NCI-H1694 (cell line): ENCODE measurements at places on chromosomes 4 and X.
A peak's percentile ranks its signal among the peaks of the same experiment; 100 is the strongest.

GRCh38 chr4:7516096-7516772 lies 81.5 kb upstream of the PSAPL1 start:
- DNase-seq: no peak

DNA sequence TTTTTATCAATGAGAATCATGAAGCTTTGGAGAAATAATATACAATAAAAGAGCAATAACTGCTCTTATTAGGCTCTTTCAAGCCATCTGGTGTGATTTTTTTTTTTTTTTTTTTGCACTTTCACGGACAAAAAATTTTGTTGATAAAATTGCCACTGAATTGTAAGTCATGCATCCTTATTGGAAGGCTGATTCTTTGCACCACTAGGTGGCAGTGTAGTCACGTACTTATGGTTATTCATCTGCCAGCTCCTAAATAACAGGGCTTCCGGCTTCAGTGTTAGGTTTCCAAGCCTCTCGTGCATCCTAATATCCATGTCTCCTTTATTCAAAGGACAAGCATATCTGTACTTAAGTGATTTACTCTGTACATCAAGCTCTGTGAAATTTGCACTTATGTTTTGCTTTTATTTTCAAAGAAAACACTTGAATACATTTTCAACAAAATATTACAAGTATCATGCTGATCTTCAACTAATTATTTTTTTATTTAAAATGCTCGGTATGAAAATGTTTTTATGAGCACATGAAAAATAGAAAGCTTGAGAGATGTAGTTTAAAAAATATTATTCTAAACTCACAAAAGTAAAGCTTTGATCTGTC lies 1578.3 kb upstream of the TENM3 start:
- DNase-seq: peak; percentile 87

DNA sequence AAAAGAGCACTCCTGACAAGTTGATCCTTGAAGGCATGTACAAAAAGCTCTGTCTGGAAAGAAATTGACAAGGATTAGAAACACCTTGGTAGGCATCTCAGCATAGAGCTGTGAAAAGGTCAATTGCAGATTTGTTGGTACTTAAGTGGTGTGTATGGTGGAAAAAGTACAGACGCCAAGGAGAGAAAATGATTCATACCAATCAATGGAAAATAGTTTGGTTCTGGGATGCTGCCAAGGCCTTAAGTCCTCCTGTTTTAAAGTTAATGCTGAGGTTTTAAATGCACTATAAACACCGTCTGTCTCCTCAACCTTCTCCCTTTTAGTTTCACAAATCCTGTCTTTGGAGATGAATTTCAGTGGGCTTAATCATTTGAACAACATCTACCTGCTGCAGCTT lies 524.1 kb downstream of the IL15 start:
- no peak for DNase-seq

DNA sequence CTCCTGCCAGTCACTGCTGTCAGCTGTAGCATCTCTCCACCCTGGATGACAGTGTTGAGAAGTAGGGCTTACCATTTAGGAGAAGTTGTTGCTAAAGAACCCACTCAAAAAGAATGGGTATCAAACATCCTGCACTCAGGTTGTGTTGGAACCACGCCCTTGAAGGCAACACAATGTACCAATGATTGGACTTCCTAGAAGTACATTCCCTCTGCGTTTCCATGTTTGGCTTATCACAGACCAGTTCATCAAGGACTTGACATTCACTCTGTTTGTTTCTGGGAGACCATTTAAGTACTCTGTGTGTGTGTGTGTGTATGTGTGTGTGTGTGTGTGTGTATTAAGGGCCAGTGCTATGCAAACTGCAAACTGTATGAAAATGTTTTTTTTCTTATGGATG lies 200.6 kb upstream of the GATB start:
- no peak for DNase-seq

- DNase-seq: no peak
Measured at GRCh38 chrX:123424546-123424945, 240.5 kb downstream of the GRIA3 start.

DNA sequence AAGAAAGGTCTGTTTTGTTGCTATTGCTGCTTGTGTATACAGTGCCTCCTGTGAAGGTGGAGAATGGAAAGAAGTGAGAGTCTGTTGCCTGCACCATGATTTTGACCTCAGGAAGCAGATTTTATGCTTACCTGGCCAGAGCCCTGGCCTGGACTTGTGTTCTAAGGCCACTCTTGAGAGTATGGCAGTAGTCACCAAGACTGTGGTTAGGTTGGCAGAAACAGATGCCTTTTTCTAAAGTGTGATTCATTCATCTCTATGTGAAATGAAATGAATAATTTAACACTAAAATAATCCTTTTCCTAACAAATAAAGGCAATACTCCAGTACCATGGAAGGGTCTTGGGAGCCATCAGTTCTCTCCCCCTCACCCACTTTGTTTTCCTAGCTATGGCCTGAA lies 161.8 kb downstream of the DCLK2 start:
- no peak for DNase-seq

DNA sequence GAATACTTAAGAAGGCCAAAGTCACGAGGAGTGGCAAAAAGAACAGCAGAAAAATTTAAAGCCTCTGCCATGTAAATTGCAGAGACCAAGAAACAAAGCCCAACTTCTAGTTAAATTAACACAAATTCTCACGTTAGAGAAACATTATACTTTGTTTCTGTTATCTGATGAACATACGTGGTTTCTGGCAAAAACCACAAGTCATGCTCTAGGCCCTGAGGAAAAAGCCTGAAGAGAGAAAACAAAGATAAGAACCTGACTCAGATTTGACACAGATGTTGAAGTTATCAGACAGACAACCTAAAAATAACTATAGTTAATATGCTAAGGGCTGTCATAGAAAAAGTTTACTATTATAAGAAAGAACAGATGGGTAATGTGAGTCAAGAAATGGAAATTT lies 149.1 kb upstream of the PCDH10 start:
- no peak for DNase-seq

DNA sequence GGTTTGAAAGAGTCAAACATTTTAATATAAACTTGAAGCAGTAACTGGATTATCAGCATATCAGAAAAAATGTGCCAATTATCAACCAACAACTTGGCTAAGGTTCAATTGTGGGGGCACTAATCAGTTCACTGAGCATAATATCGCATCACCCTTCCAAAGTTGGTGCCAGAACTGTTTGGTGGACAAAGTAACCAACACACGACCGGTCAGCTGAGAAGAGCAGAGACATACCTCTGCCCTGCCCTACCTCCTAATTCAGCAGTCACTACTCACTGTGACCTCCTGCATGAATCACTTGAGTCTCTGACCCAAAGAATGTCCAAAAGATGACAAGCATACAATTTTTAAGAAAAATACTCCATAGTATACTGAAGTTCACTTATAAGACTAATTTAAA lies 53.2 kb downstream of the TSPAN5 start:
- DNase-seq: no peak

GRCh38 chr4:181468451-181468850 lies 774.8 kb upstream of the TENM3 start:
- DNase-seq: no peak

- no peak for DNase-seq
Measured at GRCh38 chrX:118347131-118347530, 1.2 kb downstream of the WDR44 start.

DNA sequence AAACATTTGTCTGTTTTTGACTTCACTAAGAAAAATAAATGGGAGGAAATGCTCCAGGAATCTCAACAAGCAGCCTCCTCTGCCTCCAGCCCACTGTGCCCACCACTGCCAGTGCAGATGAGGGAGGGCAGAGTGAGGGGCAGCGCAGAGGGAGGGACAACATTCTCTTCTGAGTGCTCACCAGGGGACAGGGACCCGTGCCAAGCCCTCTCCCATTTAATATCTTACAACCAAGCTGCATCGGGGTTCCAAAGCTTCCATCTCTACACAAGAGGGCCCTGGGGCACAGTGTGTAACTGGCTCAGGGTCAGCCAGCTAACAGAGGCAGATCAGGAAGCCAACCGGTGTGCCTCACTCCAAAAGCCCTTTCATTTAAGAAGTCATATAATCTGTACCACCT lies 120.4 kb downstream of the NSUN7 start:
- DNase-seq: no peak

DNA sequence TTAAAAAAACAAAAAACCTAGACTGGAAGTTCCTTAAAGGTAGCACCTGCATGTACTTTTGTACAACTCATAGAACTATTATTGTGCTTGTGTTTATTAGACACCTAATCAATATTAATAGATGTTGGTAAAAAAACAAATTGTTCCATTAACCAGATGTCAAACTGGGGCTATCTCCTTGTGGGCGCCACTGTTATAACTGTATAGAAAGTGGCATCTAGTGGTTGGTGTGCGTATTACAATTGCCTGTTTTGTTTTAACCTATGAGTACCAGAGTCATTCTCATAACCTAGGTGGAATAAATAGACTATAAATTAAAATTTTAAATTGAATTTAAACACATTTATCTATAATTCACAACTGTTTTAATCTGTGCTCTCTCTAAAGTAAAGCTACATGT lies 97.4 kb downstream of the COL4A5 start:
- peak; percentile 9 for DNase-seq

GRCh38 chr4:155179216-155179615 lies 29.2 kb upstream of the NPY2R start:
- DNase-seq: no peak

GRCh38 chrX:120015145-120016067 lies 62.1 kb downstream of the RHOXF2B start:
- no peak for DNase-seq

- DNase-seq: no peak
Measured at GRCh38 chr4:189143263-189143952, 797.3 kb upstream of the FRG1 start.

GRCh38 chr4:6172093-6172926 lies 28.0 kb downstream of the JAKMIP1 start:
- DNase-seq: no peak

GRCh38 chrX:49072712-49073095 lies 1.1 kb downstream of the PRAF2 start:
- DNase-seq: no peak

- DNase-seq: no peak
Measured at GRCh38 chr4:76990288-76991080, 40.9 kb downstream of the SEPTIN11 start.

DNA sequence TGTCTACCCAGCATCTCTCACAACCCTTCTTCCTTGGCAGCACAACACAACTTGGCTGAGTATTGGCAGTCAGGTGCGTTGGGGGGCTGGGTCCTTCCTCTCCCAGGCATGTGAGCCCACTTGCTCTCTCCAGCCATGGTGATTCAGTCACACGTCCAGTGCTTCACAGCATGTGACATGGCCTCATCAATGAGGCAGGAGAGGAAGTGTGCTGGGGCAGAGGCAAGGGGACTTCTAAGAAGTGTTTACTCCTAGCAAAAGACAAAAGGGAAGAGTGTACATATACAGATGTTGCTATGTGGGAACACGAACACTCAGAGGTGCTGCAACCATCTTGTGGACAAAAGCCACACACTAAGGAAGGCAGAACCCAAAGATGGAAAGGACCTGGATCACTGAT lies 380.8 kb downstream of the FBXW7 start:
- no peak for DNase-seq

DNA sequence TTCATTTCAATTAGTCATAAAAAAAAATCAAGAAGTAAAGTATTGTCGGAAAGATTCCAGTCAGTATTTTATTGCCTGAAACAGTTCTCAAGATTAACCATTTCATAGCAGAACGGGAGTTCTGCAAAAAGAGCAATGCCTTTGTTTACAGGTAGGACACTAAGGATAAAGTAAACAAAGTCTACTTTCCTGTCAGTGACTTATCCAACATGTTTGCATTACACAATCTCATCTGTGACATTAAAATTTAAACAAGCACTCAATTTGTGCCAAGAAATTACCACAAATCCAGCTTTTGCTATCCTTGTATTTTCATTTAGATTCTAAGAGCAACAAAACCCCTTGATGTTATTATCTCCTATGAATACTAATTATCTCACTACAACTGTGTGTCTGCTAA lies 306.5 kb upstream of the LDB2 start:
- no peak for DNase-seq

DNA sequence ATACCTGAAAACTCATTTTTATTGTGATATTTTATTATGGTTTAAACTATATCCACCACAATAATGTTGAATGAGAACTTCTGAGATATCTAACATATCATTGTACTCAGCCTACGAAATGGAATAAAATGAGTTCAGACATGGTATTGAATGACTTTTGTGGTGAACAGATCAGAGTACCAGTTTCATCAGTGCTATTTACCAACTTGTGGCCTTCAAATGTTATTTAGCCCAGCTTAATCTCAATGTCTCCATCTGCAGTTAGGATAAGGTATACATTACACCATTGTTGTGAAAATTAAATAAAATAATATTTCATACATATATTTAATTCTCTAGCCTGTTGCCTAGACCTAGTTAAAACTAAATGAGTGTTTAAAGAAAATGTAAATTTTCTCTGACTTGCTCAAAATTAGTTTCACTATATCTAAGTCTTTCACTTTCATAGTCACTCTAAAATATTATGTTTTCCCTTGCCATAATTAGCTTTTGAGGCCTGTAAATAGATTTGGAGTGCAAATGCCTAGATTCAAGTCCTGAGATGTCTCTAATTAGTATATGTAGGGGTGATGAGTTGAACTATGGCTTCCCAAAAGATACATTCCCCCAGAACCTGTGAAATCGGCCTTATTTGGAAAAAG lies 594.2 kb downstream of the STPG2 start:
- DNase-seq: no peak

- DNase-seq: no peak
Measured at GRCh38 chrX:120561634-120562568, 1.1 kb upstream of the CUL4B start.

- no peak for DNase-seq
Measured at GRCh38 chr4:80321776-80322175, 13.8 kb upstream of the CFAP299 start.

- no peak for DNase-seq
Measured at GRCh38 chrX:114017086-114017485, 566.8 kb upstream of the HTR2C start.

DNA sequence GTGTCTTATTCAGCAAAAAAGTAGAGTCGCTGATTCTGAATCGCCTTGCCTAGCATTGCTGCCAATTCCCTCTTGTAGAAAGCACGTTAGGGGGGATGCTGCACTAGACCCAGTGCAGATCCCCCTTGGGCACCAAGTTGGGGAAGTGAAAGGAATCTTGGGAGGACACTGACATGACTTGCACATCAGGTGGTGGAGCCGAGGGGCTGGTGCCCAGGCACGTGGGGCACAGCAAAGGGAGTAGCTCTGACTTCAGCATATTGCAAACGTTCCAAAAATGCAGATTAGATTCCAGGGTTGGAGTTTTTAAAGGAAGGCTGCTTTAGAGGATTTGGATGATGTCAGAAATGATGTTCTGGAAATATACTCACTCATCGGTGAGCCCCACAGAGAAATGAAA lies 47.4 kb upstream of the GPM6B start:
- DNase-seq: no peak
